ENCODE measurements at places on chromosomes 1 and 21.

DNA sequence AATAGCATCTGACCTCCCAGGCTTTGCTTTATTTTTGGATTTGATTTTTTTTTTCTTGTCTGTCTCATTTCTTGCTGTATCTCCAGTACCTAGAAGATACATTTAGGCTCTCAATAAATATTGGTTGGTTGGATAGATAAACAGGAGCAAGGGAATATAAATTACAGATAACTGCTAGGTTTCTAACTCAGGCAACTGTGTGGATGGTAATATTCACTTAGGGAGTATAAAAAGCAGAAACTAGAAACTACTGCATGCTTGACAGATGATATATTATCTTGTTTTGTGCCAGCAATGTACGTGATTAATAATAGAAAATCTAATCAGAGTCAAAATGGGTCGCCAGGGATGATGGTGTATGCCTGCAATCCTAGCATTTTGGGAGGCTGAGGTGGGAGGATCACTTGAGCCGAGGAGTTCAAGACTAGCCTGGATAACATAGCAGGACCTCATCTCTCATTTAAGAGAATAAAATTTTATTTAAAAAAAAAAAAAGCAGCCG, 31.0 kb upstream of the TARS2 start:
- no peak for DNase-seq

GRCh38 chr1:220921971-220922635, 42.9 kb downstream of the HLX start:
- DNase-seq: no peak

DNA sequence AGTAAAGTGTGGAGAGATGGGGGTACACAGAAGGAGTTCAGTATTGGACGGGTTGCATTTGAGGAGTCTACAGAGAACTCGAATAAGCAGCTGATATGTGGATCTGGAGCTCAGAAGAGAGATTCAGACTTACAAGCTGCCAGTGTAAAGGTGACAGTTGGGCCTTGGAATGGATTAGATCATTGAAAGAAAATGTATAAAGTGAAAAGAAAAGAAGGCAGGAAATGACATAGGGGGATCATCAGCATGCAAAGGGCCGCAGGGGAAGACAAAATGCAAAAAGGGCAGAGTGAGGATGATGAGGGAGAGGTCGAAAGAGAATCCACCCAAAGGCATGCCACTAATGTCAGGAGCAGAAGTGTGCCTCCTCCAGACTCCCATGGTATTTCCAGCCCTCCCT, 273.3 kb downstream of the TNR start:
- DNase-seq: no peak

- DNase-seq: no peak
Observed at GRCh38 chr1:54936791-54937190, 43.6 kb upstream of the TMEM61 start.

GRCh38 chr1:24149866-24150233, 6.9 kb upstream of the IL22RA1 start:
- peak; percentile 34 for DNase-seq

GRCh38 chr1:30652152-30652841, 71.1 kb downstream of the MATN1 start:
- DNase-seq: no peak

GRCh38 chr1:213162338-213162737, 111.3 kb downstream of the RPS6KC1 start:
- DNase-seq: peak; percentile 32

DNA sequence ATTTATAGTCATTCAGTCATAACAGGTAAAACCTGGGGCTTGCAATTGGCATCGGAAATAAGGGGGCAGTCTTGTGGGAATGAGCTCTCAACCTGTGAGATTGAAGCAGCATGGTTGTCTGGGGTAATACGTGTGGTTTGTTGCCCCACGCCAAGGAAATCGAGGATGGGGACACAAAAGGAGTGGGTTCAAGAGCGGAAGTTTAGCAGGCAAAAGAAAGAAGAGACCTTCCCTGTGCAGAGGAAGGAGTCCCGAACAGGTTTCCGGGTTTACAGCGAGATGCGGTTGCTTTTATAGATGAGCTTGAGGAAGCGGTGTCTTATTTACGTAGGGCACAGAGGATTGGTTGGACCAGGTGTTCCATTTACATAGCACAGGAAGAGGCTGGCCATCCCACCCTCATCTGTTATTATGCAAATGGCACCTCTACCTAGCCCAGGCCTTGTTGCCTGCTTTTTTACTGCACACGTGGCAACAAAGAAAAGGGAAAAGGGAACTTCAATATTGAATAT, 37.3 kb downstream of the IFNAR1 start:
- no peak for DNase-seq

GRCh38 chr1:145926686-145927062, 610 bp downstream of the RBM8A start:
- DNase-seq: no peak

DNA sequence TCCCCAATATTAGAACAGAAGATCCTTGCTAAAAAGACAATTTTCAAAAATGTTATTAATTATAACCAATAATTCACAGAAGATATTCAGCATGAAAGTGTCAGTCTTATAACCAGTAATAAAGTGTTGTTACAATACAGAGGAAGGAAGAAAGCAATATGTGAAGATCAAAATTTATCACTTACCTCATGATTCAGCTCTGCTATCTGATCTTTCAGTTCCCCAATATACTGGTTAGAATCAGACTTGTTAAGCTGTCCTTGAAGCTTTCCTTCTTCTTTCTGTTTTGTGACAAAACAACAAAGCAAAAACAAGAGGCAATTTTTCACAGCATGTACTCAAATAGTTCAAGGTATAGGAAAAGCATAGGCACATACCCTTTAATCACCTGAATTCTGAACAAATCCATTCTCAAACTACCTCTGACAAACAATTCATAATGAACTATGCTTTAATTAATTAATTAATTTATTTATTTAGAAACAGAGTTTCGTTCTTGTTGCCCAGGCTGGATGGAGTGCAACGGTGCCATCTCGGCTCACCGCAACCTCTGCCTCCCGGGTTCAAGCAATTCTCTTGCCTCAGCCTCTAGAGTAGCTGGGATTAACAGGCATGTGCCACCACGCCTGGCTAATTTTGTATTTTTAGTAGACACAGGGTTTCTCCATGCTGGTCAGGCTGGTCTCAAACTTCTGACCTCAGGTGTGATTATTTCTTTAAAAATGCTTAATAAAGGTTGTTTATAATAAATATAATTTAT, 76.9 kb upstream of the GFI1 start:
- DNase-seq: no peak

- no peak for DNase-seq
Observed at GRCh38 chr1:78641558-78641957, 8.1 kb upstream of the IFI44 start.
